ENCODE measurements at places on chromosomes 16 and 17. TPM values are rescaled to one million over a fixed set of nuclear protein-coding genes. Genes with fewer than 3 reads are reported as not detected.

The KRT40 gene
- total RNA-seq = not detected

The LGALS3BP gene
- total RNA-seq = 171 TPM

The CACNG3 gene
- not detected for total RNA-seq

The THRA gene
- total RNA-seq = 28.8 TPM

The FAM171A2 gene
- 0.79 TPM for total RNA-seq

The HS3ST3A1 gene
- total RNA-seq = 1.5 TPM

The CDIPT gene
- 87.2 TPM for total RNA-seq

The CDRT4 gene
- 0.92 TPM for total RNA-seq

The ARHGDIA gene
- total RNA-seq = 110 TPM

The METTL2A gene
- 25.0 TPM for total RNA-seq

The RND2 gene
- total RNA-seq = 0.12 TPM

The SBK1 gene
- total RNA-seq = not detected

The DLX3 gene
- total RNA-seq = 0.26 TPM

The CCL17 gene
- total RNA-seq = not detected

The NPTX1 gene
- 163 TPM for total RNA-seq

The CCL16 gene
- not detected for total RNA-seq

The AARS1 gene
- 114 TPM for total RNA-seq

The SLC52A1 gene
- total RNA-seq = not detected

The CHST5 gene
- not detected for total RNA-seq

The KRTAP4-5 gene
- total RNA-seq = not detected

The RNF43 gene
- not detected for total RNA-seq

The KRT25 gene
- not detected for total RNA-seq

The STH gene
- not detected for total RNA-seq

The NGFR gene
- total RNA-seq = 0.13 TPM
